ENCODE measurements at places on chromosomes 7 and 10.

- no peak for DNase-seq
Observed at GRCh38 chr7:131057015-131057793, 270.5 kb upstream of the MKLN1 start.

- no peak for DNase-seq
Observed at GRCh38 chr7:54846273-54846672, 87.3 kb upstream of the SEC61G start.

- DNase-seq, result no peak
Observed at GRCh38 chr7:41130561-41131236, 572.2 kb downstream of the INHBA start.

GRCh38 chr7:150451833-150452461 lies 1.5 kb downstream of the GIMAP8 start:
- DNase-seq, result no peak

DNA sequence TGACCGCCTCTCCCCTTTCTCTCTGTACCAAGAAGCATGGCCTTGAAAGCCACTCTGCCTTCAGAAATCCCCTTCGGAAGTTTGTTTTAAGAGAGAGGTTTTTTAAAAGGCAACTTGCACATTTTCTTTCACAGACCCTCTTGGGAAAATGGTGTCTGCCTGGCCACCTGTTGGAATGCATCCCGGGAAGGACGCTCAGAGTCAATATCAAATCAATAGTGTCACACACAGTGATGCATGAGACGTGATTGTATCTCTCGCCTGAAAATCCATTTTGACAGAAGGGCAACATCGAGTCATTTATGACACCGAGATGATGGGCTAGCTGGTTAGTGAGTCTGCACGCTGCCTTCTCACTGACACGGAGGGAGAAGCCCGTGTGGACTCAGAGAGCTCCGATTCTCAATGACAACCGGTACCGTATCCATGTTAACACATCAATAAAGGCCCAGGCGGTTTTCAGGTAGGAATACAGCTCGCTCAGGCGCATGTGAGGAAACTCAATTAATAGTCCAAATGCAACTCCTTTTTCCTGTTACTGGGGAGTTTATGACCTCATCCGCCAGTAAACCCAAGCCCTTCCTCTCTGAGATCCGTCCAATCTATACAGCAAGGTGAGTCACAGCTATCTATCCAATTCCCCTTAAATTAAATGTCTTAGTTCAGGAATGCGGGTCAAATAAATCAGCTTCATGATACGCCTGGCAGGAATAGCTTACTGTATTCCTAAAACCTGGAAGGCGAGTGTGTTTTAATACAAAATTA lies 621.5 kb upstream of the MKI67 start:
- no peak for DNase-seq

- DNase-seq, result no peak
Observed at GRCh38 chr7:8379264-8379663, 54.1 kb upstream of the NXPH1 start.

All from progenitor cell of endocrine pancreas (in vitro differentiated cells).